ENCODE measurements at places on chromosomes 5 and 9. TPM values are rescaled to one million over a fixed set of nuclear protein-coding genes. Genes with fewer than 3 reads are reported as not detected.

PPP3R2 gene
- not detected for total RNA-seq

NUTM2F gene
- not detected for total RNA-seq

ANKRD31 gene
- not detected for total RNA-seq

BTNL9 gene
- not detected for total RNA-seq

ZCCHC7 gene
- 14.1 TPM for total RNA-seq

NMUR2 gene
- total RNA-seq: not detected

Data from hair follicular keratinocyte (primary cell).